Putamen (tissue), 1 donor: ENCODE measurements at places on chromosomes 2 and 18.

DNA sequence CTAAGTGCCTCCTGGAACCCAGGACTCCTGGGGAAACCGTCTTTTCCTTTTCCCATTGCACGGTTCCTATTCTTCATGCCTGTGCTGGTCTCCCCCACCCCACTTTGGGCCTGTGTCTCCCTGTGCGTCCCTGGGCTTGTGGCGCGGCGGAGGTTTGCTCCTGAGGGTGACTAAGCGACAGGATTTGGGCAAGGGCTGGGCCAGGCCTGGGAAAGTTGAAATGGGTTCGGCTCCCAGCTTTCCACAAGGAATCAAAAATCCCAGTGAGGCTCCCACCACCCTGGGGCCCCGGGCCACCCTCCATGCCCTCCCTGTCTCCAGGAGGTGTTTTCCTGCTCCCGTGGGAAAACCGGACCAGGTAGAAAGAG, 197.6 kb downstream of the NDUFA10 start:
- DNase-seq, result no peak

DNA sequence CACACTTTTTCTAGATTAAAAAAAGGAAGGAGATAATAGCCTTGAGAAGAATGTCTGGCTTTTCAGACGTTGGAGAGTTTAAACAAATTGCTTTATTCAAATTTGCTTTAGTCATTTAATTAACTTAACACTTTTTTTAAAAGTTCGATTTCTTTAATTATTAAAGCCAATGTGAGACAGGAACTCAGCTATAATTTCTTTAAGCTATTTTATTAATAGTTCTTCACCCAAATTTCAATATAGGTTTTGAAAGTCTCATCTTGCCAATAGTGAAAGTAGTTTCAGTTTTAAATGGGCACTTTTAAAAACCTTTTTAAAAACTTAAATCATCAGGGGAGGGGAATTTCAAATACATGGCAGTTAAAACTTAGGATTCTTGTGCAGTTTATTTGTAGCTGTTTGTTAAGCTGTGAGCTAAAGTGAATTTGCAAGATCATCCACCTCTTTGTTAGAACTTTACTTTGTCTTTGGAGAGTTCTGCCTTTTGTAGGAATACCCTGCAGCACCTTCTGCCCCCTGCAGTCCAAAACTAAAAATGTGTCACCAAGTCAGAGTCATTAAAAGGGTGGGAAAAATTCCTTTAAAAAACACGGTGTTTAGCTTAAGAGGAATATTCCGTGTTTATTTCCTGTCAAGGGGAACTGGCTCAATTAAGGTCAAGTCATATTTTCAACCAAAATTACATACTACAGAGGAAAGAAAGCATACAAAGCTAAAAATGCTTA, 4.6 kb downstream of the TGIF1 start:
- DNase-seq, result no peak

DNA sequence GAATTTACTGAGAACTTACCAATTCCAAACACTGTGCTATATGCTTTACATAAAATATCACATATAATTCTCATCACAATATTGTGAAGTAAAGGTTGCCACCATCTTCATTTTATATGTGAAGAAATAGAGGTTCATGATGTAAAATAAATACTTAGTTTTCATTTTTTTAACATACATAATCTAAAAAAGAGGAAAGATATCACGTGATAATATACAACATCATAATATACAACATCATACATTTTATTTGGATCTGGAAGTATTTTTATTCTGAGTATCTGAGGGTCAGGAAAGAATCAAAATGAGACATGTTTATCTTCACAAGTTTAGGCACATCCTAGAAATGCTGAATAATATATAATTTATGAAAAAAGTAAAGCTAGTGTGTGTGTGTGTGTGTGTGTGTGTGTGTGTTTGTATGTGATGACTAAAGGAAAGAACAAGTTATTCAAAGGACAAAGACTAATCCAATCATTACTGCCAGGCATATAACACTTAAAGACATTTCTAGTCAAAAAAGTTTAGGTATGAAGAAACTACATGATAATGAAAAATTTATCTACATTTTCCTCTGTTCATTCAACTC, 65.5 kb upstream of the ARHGAP15 start:
- no peak for DNase-seq

- no peak for DNase-seq
Measured at GRCh38 chr2:5387406-5387805, 304.8 kb upstream of the SOX11 start.

DNA sequence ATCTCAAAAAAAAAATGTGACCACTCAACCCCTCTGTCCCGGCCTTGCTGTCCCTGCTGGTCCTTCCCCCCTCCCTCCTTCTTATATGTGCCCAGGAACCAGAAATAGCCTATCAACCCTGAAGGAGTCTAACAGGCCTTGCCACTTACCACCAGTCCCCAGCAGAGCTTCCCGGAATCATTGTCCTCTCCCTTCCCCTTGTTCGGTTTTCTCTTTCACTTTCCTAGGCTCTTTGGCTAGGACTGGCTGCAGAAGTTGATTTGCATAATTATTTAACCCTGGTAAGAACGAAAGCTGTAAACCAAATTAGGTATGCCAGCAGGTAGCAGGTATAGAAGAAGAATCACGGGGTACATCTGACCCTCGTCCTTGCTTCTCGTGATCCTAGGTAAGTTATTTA, 72.6 kb upstream of the ZNF532 start:
- DNase-seq, result no peak

GRCh38 chr2:44679990-44680389, 261.5 kb upstream of the SIX3 start:
- DNase-seq, result no peak

DNA sequence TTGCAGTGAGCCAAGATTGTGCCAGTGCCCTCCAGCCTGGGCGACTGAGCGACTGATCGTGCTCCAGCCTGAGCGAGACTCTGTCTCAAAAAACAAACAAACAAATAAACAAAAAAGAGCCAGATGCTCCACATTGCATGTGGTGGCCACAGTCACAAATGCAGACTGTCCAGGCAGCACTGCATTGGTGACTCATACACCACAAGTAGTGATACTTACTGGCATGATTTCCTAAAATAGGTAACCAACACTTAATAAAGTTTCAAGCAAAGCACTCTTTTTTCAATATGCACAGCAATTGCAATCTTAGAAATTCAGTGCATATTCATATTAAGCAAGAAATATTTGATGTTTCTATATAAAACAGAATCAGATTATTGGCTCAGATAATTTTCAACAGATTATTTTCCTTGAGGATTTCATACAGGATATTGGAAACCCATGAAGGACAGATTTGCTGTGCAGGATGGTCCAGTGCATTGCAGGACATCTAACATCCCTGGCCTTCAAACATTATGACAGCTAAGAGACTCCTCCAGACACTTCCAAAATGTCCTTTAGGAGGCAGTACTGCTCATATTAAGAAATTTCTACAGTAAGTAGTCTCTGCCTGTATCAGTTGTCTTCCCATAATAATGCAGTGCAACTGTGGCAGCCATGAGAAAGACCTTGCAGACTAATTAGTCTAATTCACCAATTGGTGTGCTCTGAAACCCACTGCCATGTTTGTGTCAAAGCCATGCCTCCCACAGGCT, 10.5 kb upstream of the SLC1A4 start:
- no peak for DNase-seq

DNA sequence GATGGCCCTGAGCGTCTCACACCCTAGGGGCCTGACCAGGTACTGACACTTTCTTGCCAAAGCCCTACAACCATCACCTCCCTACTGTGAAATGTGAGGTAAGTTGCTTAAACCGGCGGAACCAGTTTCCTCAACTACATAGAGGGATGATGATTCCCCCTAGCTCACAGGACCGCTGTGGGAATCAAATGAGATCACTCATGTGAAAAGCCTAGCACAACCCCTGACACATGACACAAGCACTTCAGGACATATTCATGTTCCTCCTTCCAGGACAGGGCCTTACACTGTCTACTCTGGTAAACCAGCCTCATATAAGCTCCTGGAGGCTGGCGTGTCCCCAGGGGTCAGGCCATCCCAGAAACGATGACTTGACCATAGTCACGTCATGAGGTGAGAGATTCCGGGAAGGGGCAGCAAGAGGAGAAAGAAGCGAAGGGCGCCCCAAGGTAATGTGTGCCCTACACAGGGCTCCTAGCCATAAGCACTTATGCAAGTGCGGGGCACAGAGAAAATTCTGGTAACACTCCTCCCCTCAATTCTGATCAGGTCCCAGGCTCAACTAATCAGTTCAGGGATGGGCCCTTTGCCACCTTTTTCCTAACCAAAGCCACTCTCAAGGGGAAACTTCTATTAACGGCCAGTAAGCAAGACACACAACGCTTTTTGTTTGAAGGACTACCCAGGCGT, 49.5 kb downstream of the C2orf42 start:
- DNase-seq, result no peak

DNA sequence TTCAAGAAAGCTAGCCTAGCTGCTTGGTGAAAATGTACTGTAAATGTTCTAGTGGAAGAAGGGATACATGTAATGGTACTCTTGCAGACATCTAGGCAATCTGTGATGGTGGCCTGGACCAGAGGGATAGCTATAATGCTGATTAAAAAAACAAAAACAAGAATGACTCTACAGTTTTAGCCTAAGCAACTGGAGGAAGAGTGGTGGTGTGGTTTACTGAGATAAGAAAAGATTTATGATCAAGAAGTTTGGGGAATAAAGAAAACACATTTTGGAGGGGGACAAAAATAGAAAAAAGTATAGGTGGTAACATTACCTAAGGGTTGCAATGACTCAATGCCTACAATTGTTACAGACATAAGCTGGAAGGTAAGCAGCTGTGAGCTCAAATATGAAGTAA, 1080.7 kb upstream of the CELF4 start:
- no peak for DNase-seq

DNA sequence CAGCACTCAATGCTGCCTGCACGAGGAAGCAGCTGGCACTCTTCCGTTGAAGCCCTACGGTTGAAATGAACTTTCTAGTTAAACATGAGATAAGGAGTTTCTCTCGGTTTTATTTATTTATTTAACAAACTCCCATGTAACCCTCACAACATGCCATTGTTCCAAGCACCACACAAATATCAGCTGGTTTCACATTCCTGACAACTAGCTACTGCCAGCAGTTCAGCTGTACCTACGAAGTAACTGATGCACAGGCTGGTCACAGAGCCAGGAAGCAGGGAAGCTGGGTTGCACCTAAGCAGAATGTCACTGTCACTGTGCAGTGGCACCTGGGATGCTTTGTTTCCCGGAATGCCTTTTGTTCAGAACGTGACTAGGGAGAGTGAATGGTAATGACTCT, 18.1 kb downstream of the TIMM21 start:
- no peak for DNase-seq

DNA sequence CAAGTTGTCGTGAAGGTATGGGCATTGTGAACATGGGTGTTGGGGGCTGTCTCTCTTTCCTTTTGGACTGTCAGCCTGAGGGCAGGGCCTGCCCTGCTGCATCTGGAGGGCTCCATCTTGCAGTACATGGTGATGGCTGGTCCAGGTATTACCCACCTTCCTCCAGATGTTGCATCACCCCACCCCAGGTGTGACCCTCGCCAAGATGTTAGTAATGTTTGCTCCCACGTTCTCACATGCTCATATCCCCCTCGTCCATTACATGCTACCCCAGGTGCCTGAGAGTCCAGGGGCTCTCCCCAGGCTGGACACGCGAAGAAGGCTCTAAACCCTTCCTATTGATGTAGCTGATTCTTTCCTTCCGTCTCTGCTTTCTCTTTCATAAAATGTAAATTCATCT, 13.9 kb downstream of the ZAP70 start:
- DNase-seq, result no peak

DNA sequence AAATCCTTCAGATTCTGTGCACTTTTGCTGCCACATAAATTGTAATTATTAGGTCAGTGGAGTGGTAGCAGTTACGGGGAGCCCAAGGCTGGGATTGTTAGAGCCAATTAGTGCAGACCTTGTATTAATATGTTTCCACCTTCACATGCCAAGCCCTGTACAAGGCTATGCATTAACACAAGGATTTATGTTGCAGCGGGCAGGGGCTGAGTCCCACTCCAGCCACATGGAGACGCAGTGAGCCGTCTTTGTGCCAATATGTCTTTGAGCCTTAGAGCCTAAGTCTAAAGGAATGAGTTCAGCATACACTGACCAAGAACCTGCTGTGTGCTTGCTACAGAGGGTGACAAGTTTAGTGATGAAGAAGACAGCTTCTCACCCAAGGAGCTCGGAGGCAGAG, 238.2 kb downstream of the TSN start:
- no peak for DNase-seq

DNA sequence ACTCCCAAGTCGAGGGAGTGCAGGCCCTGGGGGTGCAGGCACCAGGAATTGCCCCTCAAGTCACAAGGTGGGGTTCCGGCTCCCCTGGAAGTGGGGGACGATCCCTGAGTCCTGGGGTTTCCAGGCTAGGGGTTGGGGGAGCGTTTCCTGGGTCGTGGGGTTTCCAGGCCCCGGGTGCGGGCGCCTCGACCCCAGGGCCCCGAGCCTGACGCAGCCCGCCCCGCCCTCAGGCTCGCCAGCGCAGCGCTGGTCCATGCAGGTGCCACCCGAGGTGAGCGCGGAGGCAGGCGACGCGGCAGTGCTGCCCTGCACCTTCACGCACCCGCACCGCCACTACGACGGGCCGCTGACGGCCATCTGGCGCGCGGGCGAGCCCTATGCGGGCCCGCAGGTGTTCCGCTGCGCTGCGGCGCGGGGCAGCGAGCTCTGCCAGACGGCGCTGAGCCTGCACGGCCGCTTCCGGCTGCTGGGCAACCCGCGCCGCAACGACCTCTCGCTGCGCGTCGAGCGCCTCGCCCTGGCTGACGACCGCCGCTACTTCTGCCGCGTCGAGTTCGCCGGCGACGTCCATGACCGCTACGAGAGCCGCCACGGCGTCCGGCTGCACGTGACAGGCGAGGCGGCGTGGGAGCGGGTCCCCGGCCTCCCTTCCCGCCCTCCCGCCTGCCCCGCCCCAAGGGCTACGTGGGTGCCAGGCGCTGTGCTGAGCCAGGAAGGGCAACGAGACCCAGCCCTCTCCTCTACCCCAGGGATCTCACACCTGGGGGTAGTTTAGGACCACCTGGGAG, 12.0 kb downstream of the SIGLEC15 start:
- no peak for DNase-seq

DNA sequence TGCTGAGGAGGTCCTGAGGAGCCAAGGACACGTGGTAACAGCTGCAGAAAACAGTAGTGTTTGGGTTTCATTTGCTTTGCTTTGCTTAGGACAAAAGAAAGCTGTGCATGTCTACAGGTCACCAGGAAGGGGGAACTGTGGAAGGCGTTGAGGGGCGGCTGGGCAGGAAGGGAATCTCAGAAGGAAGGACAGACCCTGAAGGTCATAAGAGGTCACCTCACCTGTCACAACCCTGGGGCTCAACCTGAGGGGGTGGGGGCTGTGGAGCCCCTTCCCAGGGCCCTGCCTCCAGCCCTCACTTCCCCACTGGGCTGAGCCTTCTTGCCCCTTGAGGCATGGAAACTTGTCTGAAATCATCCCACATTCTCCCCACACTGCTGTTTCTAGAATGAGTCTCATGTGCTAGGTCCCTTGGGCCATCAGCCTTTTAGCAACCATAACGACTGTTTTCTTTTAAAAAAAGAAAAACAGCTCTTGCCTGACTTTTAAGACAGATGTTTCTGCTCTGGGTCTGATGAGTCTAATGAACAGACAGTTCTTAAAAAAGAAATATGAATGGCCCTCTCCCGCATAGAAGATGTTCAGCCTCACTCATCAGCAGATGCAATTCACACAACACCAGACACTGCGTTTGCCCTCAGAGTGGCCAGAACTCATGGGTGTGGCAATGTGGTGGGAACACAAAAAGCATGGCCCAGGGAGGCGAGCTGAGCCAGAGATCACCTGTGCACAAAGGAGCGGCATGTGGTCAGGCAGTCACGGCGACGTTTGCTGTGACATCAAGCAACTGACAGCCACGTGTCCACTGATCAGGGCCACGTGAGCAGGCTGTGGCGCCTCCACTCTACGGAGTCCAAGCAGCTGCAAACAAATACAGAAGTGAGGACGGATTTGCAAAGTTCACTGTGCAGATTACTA, 84.0 kb downstream of the SEPTIN10 start:
- no peak for DNase-seq

GRCh38 chr18:69230204-69230603, 170.5 kb upstream of the DOK6 start:
- DNase-seq, result no peak
